ENCODE measurements at places on chromosomes 5 and 9.

GRCh38 chr9:35912791-35913400 is 3.6 kb downstream of the SPAAR start:
- DNase-seq, result no peak

DNA sequence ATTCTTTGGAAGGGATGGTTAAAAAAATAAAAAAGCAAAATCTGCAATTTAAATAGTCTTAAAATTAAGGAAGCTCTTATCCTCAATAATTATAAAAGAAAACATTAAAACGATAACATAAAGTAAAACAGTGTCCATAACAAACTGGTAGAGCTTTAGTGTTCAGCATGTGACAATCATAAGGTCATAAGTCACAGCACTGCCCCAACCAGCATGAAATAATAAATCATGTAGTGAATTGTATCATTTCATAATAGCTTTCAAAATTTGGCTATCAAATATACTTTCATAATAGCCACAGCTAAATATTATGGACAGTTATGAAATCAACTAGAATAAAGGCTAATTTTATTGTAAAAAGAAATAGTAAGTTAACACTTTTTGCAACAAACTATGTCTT is 10.0 kb downstream of the NR3C1 start:
- no peak for DNase-seq

DNA sequence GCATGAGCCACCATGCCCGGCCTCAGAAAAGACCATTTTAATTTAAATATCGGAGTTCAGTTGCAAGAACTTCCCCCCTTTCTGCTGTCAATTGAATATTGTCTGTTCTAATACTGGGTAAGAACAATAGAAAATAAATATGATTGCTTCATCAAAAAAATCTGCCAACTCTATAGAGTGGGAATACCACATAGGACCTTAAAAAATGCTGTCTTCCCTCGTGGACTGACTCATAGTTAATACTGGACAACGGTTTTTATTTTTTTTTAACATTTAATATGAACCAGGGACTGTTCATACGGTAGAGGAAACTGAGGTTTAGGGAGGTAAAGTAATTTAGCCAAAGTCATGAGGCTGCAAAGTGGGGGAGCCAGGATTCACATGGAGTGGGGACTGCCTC is 9.7 kb downstream of the ZNF462 start:
- DNase-seq, result no peak

GRCh38 chr9:2228641-2229040 is 213.5 kb downstream of the SMARCA2 start:
- no peak for DNase-seq

DNA sequence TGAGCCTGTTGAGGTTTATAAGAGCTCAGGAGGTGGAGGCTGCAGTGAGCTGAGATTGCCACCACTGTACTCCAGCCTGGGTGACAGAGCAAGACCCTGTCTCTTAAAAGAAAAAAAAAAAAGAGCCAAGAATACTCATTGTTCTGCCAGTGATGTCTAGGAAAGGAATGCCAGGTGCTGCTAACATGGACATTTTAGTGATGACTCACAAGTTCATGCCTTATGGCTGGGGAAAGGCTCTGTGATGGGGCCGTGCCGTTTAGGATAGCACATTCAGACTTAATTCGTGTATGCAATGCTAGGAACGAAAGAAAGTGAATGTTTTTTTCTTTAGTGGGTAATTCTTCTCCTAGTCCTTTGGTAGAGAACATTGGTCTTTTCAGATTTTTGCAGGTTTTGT is 134.2 kb downstream of the ARHGAP26 start:
- peak; percentile 80 for DNase-seq

All from urothelium cell line (cell line).